ENCODE measurements at places on chromosomes 2 and 18.

- no peak for DNase-seq
These were observed 319.5 kb downstream of the TNS1 start for GRCh38 chr2:217683106-217683870.

DNA sequence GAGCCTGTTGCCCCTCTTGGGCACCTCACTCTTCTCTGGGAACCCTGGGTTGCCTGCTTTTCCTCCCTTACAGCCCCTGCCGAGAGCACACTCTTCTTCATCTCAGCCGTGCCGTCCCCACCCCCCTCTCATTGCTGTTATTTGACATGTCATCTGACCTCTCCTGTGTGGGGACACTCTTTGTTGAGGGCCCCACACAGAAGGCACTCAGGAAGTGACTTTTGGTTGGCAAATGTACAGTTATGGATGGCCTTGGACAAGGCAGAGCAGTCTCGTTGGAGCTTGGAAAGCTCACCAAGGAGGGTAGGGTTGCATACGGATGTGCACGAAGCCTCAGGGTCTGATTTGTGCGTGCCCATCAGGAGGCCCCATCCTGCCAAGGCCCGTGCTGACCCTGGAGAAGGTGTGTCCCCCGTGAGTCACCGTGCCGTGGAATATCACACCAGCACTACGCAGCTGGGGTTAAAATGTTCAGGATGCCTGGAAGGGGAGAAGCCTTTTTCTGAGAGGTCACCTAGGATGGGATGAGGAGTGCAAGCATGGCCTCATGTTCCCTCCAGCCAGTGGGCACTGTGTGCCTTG lies 93.9 kb downstream of the CTIF start:
- DNase-seq: no peak

- DNase-seq: no peak
These were observed 94.2 kb downstream of the LRRC30 start for GRCh38 chr18:7325126-7325430.

- no peak for DNase-seq
These were observed 509 bp downstream of the PIEZO2 start for GRCh38 chr18:11148680-11149440.

- DNase-seq: no peak
These were observed 84.9 kb downstream of the MYO3B start for GRCh38 chr2:170262806-170263205.

- no peak for DNase-seq
These were observed 72.1 kb upstream of the CAB39 start for GRCh38 chr2:230640540-230641011.

DNA sequence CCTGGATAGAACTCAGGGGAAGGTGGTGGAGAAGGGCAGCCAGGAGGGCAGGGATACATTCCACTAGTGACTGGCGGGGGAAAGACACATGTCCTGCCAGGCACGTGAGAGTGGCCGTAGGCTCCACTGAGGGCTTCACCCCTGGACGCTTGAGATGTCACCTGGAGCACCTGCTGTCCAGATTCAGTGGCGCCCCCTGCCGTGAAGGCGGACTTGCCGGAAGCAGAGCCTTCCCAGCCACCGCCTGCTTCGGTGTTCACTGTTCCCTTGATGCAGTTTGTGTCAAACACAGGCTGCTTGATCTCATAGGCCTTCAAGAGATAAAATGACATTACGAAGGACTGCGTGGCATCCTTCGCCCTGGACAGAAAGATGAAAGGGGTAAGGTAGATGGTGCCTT lies 335.3 kb downstream of the ZNF521 start:
- no peak for DNase-seq

DNA sequence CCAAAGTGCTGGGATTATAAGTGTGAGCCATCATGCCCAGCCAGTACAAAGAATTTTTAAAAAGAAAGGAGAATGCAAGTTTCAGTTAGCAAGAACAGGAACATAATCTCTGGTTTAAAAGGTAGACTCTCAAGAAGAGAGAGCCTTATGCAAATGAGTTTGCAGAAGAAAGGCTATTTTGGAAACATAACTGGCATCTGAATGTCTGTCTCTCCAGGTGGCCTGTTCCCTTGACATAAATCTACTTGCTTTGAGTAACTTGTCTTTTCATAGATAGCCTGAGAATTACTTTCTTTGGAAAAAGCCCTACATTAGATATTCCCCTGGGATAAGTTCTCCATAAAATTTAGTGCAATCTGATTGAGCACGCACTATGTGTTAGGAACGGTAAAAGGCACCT lies 109.6 kb downstream of the ICOS start:
- DNase-seq: no peak

DNA sequence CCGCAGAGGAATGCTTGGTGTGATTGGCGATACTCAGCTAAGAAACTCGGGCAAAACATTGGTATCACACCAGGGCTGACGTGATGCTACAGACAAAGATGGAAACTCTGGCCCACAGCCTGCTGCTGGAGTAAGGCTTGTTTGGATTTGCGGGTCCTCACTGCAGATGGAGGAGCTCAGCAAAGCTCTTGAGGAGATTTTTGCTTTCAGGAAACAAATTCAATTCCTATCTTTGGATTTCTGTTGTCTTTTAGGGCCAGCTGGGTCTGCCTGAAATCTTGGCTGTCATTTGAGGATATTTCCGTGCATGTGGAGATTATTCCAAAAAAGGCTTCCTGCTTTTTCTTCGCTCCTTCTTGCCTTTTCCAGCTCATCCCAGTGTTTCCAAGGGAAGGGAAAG lies 475.8 kb downstream of the TSN start:
- DNase-seq: no peak

- DNase-seq: no peak
These were observed 91.7 kb upstream of the SPTBN1 start for GRCh38 chr2:54364409-54364808.

- no peak for DNase-seq
These were observed 49.4 kb downstream of the RHOB start for GRCh38 chr2:20496076-20496872.

DNA sequence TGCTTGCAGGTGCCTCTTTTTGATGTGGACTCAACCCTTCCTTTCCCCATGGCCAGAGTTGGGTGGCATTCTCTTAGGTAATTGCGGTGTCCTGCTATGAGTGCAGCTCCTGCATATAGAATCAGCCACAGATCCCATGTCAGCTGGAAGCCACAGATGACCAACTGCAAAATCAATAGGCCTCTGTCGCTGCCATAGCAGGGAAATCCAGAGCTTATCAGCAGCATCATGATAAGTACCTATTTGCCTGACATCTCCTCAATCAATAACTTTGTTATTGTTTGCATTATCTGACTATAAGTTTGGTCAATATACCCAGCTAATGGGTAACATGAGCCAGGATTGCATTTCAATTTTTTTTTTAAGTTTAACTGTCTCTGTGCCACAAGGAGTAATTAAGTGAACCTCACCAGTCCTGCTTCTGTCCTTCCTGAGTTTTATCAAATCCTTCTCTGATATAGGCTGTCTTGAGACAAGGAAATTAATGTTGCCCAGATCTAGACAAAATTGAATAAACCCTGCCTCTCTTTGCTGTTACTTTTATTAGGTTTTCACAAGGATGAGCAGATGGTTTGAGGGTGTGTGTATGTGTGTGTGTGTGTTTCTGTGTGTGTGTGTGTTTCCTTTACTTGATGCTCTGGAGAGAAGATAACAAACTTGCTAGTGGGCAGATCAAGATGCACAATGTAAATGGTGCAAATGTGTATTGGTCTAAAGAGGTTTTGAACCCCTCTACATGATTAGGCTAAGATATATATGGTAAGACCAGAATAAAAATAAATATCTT lies 59.6 kb upstream of the CREB1 start:
- no peak for DNase-seq

DNA sequence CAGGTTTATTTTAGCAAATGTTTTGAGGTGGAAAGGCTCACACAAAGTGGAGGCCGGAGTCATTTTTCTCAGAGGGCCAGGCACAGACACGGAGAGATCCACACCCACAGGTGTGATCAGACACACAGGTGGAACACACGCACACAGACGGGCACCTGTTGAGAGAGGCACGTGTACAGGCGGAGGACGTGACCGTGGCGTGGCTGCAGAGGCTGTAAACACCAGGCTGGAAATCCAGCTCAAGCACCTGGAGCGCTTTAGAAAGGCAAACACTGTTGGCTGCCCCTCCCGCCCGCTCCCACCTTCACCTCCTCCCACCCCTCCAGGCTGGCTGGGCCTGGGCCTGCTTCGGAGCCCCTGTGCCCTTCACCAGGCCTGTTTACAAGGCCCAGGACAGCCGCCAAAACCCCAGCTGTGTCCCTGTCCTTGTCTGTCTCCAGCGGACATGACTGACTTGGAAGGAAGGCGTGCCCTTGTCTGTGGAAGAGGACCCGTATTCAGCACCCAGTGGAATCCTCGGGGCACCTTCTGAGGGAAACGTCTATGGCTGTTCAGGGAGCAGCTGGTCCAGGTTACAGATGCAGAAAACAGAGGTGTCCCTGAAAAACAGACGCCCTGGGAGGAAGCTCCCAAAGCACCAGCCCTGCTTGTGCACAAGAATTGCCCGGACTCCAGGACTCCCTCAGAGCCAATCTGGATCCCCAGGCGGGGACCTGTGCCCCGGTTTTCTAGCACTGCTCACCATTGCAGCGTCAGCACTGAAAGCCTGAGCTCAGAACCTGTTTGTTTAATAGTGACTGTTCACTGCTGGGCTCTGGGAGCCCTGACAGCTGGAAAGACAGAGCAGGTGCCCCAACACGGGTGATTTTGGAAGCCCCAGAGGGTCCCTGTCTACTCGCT lies 134.3 kb upstream of the HAAO start:
- no peak for DNase-seq

- DNase-seq: no peak
These were observed 257.0 kb upstream of the RAB6C start for GRCh38 chr2:129722306-129723019.

DNA sequence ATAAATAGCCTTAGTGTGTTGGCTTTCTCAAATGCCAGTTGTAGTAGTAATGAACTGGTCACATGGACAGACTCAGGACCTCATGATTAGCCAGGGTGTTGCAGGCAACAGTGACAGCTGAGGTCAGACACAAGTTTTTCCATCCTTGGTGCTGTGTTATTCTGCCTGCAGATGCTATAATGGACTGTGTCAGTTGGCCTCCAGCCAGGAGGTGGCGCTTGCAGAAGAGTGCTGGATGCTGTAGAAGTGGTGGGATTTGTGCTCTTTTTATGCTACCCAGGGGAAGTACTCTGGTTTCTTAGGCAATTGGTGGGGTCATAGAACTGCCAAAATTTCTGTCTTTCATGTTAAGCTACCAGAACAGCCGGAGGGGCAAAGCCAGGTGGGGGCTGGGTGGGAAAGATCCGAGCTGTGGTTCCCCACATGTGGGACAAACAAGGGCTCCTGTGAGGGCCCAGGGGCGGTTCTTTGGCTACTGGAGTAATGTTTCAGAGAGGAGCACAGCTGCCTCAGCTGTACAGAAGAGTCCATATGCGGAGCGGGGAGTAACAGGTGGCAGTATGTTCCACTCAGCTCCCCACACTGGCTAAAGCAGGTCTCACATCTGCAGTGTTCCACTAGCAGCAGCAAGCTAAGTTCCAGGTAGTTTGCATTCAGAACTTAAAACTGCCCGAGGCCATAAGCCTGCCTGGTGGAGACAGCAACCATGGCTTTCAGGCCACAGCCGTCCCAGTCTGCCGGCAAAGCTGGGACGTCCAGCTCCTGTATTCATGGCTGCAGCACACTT lies 104.4 kb downstream of the GULP1 start:
- DNase-seq: no peak

DNA sequence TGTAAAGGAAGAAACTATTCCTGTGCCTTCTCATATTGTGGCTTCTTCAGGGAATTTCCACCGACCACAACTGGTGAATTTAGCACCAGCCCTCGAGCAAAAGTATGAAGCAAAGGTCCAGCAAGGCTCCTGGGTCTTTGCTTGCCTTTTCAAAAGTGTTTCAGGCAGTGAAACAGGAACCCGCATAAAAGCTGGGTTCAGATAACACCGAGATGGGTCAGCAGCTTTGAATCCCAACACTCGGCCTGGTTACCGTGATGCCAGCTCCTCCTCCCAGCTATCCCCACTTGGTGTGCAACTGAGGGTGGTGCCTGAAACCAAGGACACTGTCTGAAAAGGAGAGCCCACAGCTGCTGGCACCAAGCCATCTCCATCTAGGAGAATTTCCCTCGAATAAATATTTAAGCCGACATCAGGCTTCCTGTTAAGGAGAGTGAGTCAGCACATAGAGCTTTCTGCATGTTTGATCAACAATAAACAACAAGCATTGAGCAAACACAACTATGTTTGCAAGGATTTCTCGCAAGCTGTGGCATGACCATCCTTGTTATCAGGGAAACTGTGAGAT lies 69.5 kb downstream of the ANTXR1 start:
- no peak for DNase-seq

DNA sequence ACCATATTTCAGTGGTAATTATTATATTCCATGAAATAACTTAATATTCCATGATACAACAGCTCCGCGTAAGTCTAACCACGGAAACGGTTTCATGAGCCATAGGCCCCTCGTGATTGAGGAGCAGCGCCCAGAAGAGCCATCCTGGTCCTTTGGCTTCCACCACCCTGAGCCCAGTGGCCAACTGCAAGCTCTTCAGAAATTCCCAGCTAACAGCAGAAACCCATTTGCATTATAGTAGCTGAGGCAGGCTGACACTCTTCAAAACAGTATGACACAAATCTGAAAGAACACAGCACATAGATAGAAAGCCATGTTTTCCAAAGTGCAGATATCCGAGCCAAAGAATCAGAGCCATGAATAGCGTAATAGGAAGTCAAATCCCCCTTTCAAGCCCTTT lies 120.9 kb upstream of the NFATC1 start:
- no peak for DNase-seq

- no peak for DNase-seq
These were observed 2.4 kb upstream of the SERPINB10 start for GRCh38 chr18:63905361-63905760.

DNA sequence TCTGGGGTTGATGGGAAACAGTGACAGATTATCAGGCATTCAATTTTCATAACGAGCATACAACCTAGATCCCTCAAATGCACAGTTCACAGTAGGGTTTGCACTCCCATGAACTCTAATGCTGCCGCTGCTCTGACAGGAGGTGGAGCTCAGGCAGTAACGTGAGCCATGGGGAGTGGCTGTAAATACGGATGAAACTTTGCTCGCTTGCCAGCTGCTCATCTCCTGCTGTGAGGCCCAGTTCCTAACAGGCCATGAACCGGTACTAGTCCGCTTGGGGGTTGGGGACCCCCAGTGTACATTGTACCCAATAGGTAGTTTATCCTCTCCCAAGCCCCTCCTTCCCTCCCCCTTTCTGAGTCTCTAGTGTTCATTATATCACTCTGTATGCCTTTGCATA lies 94.6 kb downstream of the PTH2R start:
- DNase-seq: no peak

GRCh38 chr2:97831121-97831520 lies 117.7 kb downstream of the ZAP70 start:
- no peak for DNase-seq

DNA sequence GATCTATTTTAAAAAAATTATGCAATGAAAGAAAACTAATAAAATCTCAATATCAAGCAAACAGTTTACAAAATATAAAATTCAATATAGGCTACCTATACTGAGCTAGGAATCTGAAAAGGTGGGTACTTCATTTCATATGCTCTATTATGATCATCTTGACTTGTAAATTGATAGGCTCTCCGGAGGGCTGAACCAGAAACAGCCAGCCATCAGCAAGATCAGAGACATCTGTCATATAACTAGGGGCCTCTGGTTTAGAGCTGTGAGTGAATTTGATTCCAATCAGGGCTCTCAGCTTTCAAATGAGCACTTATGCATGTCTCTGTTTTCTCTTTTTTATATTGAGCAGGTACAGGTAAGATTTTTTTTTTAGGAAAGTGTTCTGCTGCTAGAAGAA lies 114.2 kb downstream of the SPHKAP start:
- no peak for DNase-seq

- no peak for DNase-seq
These were observed 31.0 kb downstream of the TANC1 start for GRCh38 chr2:158999458-158999857.
